ENCODE measurements at places on chromosomes 2 and 18.

DNA sequence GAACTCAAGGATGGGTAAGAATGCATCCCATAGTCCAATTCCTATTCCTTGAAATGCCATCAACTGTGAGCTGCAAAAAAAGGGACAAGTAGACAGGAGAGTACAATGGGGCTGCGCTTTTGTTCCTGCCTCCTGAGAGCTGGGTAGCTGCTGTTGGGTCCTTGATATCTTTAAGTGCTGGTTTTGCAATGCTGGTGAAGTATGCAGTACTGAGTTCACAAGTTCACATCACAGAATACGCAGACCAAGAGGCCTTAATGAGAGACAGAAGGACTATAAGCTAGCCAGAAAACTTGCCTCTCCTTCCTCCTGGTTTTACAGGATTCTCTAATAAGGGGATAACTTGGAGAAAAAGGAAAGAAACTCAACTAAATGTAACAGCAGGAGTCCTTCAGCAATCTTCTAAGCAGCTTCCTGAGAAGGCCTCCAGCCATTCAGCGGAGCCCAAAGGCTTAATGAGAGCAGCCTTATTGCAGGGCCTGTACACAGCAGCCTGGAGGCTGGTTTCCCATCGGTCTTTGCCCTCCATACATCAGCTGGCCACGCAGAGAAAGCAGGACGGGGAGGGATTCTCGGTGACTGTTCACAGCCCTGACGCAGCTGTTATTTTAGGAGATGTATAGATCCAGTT is 293.1 kb downstream of the CDCA7 start:
- peak; percentile 87 for DNase-seq

GRCh38 chr2:9071032-9071431 is 67.5 kb upstream of the MBOAT2 start:
- DNase-seq: peak; percentile 71

GRCh38 chr2:82656420-82656819 is 1802.7 kb downstream of the SUCLG1 start:
- DNase-seq: no peak

DNA sequence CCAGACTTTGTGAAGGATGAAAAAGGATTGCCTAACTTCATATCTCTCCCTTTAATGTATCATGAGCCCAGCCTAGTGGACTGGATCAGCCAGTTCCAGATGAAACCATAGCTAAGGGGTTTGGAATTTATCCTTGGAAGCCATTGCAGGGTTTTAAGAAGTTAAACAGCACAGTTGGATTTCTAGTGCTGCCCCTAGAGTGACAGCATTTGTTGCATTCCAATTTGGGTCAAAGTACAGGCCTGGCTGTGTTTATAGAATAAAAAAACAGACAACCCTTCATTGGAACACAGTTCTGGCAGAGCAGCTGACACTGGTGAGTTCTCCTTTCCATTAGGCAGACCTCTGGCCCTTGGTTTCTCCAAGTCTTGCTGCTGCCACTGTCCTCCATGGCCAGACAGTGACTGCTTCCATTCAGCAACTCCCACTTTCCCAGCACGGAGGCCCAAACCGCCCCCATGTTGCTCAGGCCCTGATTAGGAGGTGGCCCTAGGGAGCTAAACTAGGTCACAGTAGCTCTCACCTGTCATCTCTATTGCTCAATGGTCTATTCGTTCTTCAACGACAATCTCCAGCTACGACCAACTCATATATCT is 8.0 kb downstream of the GPR39 start:
- DNase-seq: peak; percentile 72

DNA sequence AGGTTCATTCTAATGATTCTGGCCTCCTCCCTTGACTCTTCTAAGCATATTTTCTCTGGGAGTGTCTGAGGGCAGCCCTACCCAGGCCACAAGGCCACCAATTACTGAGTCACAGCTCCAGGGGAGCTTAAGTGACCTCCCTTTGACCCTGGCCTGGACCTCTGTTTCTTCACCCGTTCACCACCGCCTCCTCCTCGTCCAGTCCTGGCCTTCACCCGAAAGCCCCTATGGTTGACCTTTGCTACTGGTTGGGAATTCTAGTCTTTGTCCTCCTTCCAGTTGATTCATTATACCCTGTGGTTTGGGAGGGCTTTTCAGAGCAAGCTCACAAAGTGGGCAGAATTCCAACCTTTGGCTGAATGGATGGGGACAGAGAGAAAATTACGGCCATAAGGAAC is 72.6 kb downstream of the NRP2 start:
- DNase-seq: peak; percentile 29

DNA sequence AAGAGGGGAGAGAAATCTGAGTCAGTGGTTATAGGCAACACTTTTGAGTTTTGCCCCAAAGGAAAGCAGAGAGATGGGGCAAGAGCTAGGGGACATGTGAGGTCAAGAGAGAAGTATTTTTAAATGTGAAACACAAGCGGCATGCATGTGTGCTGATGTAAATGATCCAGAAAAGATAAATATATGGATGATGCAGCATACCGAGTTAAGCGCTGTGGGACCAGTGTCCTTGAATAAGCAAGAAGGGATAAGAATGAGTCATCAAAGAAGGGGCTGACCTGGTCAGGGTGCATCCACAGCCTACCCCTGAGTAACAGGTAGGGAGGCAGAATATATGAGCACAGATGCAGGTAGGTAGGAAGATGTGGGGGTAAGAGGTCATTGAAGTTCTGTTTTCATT is 180.9 kb downstream of the TRABD2A start:
- no peak for DNase-seq

DNA sequence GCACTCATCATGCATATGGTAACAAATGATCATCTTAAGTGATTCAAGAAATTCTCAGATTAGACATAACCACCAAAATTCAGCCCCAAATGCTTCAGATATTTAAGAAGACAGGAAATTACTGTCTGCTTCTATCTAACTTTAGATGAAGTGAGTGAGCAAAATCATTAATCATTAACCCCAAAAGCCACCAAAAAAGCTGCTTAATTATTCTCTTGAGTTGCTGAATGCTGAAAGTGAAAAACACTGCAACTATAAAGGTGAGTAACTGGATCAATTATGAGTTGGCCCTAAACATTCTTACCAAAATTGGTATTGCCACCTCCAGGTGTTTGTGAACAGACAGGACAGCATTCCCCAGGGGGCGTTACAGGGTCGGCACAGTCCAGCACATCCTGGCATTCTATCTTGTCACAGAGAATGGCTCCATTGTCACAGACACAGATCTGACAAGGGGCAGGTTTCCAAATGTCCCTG is 69.6 kb downstream of the COL5A2 start:
- DNase-seq: no peak

DNA sequence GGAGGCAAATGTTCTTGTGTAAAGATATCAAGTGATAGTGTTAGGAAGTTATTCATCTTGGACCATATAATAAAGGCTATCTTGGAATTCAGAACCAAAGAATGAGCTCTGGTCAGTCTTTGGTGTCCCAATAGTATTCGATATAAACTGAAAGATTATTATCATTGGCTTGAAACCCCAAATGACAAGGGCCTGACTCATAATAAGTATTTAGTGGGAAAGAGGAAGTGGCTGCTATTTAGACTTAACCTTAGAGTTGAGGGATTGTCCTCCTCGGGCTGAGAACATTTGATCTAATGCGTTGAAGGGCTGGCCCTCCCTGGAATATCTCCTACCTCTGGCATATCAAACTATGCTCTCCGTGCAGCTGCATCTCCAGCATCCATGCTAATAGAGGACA is 67.5 kb downstream of the CDH20 start:
- DNase-seq: peak; percentile 86

DNA sequence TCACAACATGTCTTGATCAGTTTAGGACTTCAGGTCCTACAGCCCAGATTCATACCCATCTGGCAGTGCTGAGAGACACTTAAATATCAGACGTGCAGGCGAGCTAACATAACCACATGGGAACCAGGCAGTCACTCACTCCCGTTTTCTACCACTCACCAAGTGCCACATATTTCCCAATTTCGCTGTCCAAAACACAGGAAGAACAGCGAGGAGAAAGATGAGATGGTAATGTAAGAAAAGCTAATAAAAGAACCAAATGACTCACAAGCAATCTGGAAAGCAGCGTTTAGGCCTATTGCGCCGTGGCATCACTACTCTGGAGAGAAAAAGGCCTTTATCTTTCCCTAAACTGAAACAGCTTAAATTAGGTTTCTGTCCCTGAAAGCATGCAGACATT is 647.8 kb upstream of the SLC39A10 start:
- peak; percentile 86 for DNase-seq

DNA sequence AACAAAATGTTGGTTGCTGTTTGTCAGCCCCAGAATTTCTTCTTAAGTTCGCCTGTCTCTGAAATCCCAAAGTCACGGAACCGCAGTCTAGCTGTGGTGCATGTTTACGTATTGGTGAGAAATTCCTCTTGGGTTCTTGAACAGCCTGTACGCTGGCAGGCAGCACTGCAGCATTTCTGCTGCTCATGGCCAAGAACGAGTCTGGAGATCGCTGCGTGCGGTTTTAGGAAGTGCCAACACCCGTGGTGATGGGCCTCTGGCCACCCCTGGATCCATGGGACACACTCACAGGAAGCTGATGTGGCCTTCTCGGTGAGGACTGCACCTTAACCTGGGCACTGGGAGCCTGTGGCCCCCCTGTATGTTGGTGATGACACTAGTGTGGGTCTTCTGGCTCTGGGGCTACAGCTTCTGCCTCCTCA is 23.7 kb downstream of the ASB1 start:
- no peak for DNase-seq

DNA sequence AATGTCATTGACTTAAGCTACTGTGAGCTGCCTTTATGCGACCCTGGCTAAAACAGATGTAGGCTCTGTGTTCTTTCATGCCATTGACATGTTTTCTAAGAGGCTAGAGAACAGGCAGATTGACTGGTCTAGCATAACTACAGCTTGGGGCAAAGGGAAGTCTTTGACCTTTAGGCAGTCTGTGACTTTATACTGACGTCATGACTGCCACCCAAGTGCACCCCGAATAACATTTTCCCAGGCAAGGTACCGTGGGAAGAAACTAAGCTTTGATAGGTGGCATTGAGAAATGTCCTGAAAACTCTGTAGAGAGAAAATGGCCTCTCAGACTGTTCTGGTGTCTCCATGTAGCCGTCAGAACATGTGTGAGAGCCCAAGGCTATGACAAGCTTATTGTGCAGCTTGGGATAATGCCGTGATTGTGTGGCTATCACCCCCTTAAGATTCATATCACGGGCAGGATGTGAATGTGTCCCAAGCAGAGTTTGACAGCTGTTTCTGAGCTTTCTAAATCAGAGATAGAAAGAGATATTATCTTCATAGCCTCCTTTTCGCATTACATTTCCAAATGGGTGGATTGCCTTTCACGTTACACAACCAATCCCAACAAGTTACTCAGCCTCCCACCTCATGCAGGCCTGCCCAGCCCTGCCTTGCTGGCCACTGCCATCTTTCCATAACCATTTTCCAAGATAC is 672.2 kb upstream of the ACVR2A start:
- no peak for DNase-seq

DNA sequence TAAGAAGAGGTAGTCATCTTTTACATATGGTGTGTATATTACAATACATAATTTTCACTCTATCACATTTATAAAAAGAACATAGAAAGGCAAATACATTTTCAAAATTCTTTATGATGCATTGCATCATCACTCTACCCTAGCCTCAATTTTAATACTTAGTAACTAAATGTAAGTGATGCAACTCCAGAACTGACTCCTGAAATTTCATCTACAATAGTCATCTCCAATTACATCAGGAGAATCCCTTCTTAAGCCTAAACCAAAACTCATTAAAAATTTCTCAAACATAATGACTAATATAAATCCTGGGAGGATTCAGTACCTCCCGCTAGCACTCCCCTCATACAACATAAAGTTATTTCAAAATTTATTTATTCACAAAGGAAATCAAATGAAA is 15.9 kb downstream of the TMX3 start:
- peak; percentile 51 for DNase-seq

DNA sequence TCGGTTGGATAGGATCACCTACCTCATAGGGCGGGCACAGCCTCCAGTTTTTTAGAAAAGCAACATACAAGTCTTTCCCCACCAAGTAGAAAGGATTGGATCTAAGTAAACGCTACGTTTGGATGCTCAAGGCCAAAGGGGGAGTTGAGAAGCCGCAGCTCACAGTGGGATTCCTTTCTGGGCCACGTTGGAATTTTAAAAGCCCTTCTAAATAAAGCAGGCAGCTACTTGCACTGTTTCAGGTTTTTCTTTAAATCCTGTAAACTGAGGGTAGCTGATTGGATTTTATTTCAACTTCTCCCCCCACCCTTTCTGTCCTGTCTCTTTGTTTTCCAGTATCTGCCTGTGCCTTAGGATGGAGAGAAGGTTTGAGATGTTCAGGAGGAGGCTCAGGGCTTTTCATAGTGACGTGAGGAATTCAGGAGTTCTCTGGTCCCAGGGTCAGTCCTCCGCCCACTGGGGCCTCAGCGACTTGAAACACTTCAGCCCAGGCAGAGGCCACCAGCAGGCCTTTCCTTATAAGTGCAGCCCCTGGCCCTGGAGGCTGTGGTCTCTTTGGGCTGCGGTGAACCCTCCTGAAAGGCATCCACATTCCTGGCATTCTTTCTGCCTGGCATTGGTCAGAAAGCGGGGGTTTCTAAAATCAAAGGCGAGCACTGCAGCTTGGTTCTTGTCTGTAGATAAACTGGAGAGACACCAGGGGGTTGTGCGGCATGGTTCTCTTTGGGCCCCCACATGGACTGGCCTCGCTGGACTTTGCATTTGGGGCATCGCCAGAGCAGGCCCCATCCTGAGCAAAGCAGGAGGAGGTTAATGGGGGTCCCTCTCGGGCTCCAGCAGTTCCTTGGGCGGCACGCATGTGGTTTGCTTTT is 44.5 kb downstream of the SH3BP4 start:
- no peak for DNase-seq

GRCh38 chr2:86498468-86499260 is 57.5 kb downstream of the KDM3A start:
- peak; percentile 66 for DNase-seq

GRCh38 chr2:211331736-211332135 is 775.3 kb downstream of the CPS1 start:
- no peak for DNase-seq

- peak; percentile 35 for DNase-seq
Measured at GRCh38 chr18:48493434-48494230, 45.2 kb upstream of the CTIF start.

DNA sequence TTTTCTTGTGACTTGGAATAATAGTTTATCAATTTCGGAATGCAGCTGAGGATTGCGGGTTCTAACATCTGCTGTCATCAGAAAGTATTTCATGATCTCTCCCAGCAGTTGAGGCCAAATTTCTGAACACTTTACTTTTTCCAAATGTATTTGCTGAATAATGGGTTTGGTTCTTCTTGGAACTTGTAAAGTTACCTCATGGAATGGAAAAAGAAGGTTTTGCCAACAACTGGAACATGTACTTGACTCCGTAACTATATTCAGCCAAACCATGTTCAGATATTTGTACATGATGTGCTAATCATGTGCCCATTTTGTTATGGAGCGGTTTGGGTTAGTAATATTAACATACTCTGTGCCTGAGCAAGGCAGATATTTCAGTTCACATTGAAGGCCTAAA is 119.6 kb downstream of the LCLAT1 start:
- DNase-seq: no peak

- no peak for DNase-seq
Measured at GRCh38 chr2:25897506-25897905, 19.2 kb upstream of the ASXL2 start.

GRCh38 chr2:174607989-174608865 is 10.6 kb upstream of the WIPF1 start:
- DNase-seq: no peak

GRCh38 chr18:49459404-49460171 is 857 bp downstream of the DYM start:
- peak; percentile 56 for DNase-seq

GRCh38 chr2:21804151-21804550 is 680.4 kb downstream of the TDRD15 start:
- no peak for DNase-seq
